Islet precursor cell (in vitro differentiated cells): ENCODE measurements at places on chromosomes 7 and 10.

DNA sequence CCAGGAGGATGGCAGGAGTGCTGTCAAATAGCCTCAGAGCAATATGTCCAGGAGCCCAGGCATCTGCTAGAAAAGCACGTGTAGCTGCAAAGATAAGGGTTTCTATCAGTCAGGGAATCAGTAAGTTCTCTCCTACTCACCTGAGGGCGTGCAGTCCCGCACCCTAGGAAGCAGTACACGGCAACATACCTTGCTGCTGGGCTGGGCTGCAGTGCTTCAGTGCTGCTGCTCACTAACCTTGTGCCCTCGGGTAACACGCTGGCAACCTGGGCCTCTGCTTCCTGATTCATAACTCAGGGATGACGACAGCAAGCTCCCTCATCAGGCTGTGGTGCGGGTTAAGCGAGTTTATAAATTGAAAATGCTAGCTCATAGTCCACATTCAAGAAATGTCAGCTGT, 29.5 kb upstream of the CCNY start:
- DNase-seq: peak; percentile 87

- peak; percentile 68 for DNase-seq
Observed at GRCh38 chr7:149369497-149369896, 91.4 kb downstream of the ZNF777 start.

GRCh38 chr10:22548344-22548743, 166.0 kb downstream of the PIP4K2A start:
- no peak for DNase-seq

- DNase-seq: no peak
Observed at GRCh38 chr7:8190119-8190895, 71.7 kb downstream of the ICA1 start.
